ENCODE measurements at places on chromosomes 1 and 21.

DNA sequence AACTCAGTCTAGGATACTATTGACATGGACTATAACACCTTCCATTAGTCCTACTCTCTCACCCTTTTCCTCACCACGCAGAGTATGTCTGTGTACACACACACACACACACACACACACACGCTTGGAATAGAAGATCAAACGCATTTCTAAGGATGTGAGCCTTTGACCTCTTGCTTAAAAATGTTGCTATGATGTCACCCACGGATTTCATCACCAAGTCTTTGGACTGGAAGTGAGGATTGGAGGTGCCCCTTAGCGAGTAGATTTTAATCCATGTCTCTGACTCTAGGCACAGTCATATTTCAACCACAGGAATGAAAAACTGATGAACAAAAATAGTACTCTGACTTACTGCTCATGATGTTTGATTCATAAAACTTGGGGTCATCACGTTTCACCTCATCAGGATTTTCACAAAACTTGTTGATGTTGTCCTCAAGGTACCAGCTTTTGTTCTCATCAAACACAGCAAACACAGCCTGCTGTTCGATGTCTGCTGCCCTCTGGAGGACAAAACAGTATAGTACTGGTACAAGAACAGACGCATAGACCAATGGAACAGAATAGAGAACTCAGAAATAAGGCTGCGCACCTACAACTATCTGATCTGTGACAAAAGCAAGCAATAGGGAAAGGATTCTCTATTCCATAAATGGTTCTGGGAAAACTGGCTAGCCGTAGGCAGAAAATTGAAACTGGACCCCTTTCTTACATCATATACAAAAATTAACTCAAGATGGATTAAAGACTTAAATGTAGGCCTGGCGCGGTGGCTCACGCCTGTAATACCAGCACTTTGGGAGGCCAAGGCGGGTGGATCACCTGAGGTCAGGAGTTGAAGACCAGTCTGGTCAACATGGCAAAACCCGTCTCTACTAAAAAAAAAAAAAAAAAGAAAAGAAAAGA is 39.9 kb downstream of the F5 start:
- peak; percentile 75 for DNase-seq

- no peak for DNase-seq
These were observed 8.9 kb upstream of the KCNN3 start for GRCh38 chr1:154879038-154879421.

DNA sequence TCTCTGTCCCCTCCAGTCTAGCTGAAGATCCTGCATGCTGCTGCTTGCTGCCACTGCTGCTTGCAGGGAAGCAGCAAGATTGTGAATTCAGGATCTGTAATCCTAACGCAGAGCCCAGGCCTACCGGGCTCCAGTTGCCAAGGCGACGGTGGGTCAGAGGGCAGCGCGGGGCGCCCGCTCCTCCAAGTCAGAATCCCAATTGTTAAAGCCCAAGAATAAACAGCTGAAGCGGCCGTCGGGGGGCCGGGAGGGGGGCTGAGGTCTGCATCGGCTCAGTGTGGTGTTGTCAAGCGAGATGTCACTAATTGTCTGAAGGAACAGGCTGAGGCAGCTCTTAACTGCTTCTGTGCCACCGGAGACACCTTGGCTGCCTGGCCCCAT is 36.8 kb downstream of the AHDC1 start:
- DNase-seq = no peak

DNA sequence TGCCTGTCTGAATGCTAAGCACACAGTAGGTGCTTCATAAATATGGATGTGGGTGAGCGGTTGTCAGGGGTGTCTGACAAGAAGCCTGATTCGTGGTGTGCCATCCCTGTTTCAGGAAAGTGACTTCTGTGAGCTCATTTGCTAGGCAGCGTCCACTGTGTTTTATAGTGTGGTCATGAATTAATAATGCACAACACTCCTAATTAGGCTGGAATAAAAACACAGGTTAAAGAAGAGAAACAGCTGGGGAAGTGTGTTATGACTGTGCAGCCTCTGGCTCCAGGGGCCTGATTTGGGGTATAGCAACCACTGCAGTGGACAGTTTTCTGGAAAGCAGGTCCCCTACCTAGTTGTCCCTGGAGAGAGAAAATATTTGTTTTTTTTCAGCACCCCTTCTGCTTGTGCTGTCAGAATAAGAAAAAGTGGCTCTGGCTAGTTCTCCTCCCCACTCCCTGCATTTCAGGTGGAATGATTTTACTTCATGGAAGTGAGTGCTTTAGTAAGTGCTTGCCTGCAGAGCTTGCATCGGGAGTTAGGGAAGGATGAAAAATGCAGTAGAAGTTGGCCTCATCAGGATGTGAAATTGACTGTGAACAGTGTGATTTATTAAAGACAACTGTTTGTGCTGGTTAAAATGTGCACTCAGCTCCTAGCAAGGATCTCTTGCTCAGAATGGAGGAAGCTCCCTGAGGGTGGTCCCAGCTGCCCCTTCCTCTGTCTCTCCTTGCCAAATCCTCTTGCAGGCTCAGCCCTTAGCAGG is 333.8 kb downstream of the HHAT start:
- DNase-seq = no peak

DNA sequence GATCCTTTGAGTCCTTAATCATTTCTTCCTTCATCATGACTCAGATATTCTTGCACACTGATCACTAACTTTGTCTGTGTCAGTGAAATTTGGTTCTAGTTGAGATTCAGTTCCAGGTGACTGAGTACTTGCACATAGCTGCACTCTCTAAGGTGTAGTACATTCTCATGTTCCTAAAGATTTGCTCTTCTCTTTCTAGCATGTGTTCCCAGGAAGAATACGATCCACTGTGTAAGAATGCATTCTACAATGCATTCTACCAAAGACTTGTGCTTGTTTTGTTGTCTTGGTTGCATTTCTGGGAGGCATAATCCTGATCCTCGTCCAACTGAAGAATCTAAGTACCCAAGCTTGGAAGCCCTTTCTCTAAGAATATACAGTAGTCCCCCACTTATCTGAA is 104.3 kb upstream of the CDC42BPA start:
- DNase-seq = no peak

- no peak for DNase-seq
These were observed 106.5 kb upstream of the COL24A1 start for GRCh38 chr1:86263101-86263500.
